Neural crest cell (in vitro differentiated cells): ENCODE measurements at places on chromosomes 1 and 21. TPM values are rescaled to one million over a fixed set of nuclear protein-coding genes. Genes with fewer than 3 reads are reported as not detected.
A peak's percentile ranks its signal among the peaks of the same experiment; 100 is the strongest.

GRCh38 chr1:39566441-39567137, 10.0 kb downstream of the PABPC4 start:
- DNase-seq, result no peak

GRCh38 chr1:227342075-227342829, 24.0 kb upstream of the CDC42BPA start:
- no peak for DNase-seq

GRCh38 chr1:238892612-238893011, 493.8 kb upstream of the CHRM3 start:
- DNase-seq, result no peak

- no peak for DNase-seq
Observed at GRCh38 chr1:10613340-10613739, 138.6 kb downstream of the PEX14 start.

- DNase-seq, result no peak
Observed at GRCh38 chr1:150961756-150962155, 12.9 kb downstream of the CERS2 start.

DNA sequence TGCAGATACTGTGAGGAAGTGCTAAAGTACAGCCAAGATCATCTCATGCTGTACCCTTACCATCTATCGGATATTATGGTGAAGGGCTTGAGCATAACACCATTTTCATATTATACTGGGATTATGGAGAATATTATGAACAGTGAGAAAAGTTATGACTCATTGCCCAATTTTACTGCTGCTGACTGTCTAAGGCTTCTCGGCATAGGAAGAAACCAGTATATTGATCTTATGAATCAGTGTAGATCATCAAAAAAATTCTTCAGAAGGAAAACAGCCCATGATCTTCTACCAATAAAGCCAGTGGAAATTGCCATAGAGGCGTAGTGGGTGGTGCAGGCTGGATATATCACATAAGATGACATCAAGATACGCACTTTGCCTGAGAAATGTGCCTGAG, 47.7 kb downstream of the PPIAL4G start:
- no peak for DNase-seq

GRCh38 chr1:90204780-90205179, 209.9 kb downstream of the ZNF326 start:
- DNase-seq, result no peak

DNA sequence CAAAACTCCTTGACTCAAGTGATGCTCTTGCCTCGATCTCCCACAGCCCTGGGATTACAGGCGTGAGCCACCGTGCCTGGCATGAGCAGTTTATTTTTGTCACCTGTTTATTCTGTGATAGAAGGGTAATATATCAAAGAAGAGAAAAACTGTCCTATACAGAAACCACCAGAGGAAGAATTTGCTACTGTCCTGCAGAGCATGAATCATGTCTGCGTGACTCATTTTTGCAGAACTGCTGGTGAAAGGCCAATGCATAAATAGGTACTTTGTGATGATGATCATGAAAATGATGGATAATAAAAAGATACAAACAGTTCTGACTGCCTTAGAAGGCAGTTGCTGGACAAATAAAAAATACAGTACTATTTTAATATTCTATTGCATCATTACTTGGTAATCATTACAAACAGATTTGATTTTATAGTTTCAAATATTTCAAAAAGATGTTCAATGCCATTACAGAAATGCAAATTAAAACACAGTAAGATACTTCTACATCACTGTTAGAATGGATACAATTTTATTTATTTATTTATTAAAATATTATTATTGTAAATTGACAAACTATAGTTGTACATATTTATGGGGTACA, 26.5 kb downstream of the RIPPLY3 start:
- DNase-seq, result no peak

DNA sequence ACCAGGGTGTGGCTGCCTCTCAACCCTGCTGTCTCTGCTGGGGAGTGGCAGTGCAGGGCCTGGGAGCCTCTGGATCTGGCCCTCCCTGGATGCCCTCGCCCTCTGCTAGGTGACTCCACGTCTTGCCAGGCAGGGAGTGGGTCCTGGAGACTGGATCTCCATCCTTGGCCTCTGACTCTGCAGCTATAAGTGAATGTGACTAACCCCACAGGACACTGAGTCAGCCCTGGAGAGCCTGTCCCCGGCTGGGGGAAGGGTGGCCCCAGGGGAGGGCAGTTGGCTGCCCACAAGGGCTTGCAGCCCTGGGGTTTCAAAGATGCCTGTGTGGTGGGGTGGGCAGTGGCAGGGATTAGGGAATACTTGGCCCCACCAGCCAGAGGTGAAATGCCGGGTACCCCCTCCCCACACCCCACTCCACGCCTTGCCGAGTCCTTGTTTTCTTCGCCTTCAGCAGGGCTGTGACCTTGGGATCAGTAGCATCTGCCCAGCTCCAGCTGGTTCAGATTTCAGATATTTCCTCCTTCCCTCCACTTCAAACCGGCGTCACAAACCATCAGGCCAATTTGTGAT, 1.9 kb upstream of the MYBPH start:
- DNase-seq, result no peak

- DNase-seq, result no peak
Observed at GRCh38 chr21:31475223-31475622, 131.2 kb upstream of the TIAM1 start.

DNA sequence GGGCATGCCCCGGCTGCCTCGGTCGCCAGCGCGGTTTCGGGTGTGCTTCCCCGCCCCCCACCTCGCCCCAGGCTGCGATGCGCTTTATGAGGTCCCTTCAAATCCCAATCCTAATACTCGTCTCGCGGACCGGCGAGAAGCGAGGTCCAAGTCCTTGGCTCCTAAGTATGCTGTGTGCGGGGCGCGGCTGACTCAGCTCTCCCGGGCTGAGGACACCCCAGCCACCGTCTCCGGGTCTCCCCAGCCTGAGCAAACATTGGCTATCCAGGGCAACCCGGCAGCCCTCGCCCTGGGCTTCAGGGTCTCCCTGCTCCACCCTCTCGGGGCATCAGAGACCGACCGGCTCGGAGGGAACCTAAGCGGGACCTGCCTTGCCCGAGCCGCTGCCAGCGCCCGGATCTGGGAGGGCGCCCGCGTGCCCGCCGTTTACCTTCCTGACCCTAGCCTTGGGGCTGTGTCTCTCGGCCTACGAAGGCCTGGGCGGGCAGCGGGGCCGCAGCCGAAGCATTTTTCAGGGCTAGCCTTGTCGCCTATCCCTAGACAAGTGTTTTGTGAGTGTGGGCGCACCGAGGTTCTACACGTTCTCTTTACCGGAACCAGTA, 1.2 kb downstream of the ITPKB start:
- peak; percentile 36 for DNase-seq

DNA sequence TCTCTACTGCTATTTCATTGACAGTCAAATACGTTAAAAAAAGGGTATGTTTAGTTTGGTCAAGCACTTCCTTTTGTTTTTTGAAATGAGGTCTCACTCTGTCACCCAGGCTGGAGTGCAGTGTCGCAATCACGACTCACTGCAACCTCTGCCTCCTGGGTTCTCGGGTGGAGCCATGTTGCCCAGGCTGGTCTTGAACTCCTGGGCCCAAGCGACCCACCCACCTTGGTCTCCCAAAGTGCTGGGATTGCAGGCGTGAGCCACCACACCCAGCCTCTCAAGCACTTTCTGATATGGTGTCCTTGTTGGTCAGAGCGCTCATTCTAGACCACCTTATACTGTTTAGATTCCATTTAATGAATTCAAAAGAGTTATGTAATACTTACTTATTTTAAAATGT, 20.9 kb upstream of the RHBDL2 start:
- DNase-seq, result no peak

DNA sequence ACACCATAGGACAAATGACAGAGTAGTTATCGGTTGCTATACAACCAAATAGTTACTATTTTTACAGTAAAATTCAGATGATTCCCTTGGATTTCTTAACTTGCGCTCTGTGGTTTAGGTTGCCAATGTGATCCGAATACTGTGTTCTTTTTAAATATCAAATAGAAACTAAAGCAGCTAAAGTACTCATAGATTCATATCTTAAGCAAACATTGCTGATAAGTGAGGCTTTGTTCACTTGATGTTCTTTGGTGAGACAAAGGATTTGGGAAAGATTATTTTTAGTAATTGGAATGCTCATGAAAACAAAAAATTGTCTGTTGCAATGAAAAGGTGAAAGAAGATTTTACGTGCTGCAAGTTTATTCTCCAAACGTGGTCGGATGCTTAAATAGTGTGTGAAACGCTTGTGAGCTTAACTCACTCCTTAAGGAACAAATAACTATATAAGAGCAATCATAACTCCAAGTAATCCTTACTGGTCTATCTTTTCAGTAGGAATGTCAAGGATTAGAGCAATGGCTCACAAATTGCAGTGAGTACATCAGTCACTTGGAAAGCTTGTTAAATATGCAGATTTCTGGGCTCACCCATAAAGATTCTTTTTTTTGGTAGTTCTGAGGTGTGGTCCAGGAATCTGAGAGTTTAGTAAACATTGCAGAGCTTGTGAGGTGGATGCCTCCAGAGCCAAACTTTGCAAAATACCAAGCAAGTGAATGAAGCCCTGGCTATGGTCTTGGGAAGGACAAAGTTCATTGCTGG, 31.8 kb upstream of the PDC start:
- no peak for DNase-seq

- no peak for DNase-seq
Observed at GRCh38 chr1:25247829-25248754, 838 bp upstream of the RSRP1 start.

The LCE1A gene
- total RNA-seq, result not detected in 2 replicates

The NMNAT2 gene
- 3.2 and 4.5 TPM in 2 replicates for total RNA-seq

The PRAMEF10 gene
- total RNA-seq, result not detected in 2 replicates

The RNF186 gene
- total RNA-seq, result not detected in 2 replicates

The C1orf232 gene
- total RNA-seq, result not detected in 2 replicates

The AADACL4 gene
- total RNA-seq, result not detected in 2 replicates

The ANGPTL3 gene
- total RNA-seq, result not detected in 2 replicates

The MAP3K6 gene
- 12.9 and 13.6 TPM in 2 replicates for total RNA-seq

The KMO gene
- not detected in 2 replicates for total RNA-seq

The ELOVL1 gene
- 30.8 and 31.8 TPM in 2 replicates for total RNA-seq

The TRIM45 gene
- 13.3 and 16.6 TPM in 2 replicates for total RNA-seq
